Tongue (tissue), 3 donors: ENCODE measurements at places on chromosomes 11 and 22.

GRCh38 chr11:122724520-122724919, 69.0 kb downstream of the UBASH3B start:
- no peak for DNase-seq

GRCh38 chr11:104992781-104993180, 24.4 kb upstream of the CASP4 start:
- no peak for DNase-seq

GRCh38 chr11:11449327-11449726, 96.3 kb upstream of the CSNK2A3 start:
- DNase-seq, result no peak

GRCh38 chr22:34045311-34045710, 125.0 kb upstream of the LARGE1 start:
- no peak for DNase-seq

DNA sequence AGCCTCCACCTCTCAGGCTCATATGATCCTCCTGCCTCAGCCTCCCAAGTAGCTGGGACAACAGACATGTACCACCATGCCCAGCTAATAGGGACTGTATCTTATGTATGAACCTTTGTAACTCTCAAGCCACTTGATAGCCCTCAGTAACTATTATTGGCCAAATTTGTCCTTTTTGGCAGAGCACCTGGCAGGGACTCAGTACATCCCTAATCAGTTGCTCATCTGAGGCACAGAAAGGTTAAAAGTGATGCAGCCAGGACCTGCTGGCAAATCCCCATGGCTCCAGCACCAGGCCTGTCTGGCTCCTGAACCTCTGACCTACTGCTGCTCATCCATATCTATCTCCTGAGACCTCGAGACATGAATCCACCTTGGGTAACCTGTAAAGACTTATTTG, 21.1 kb upstream of the XBP1 start:
- DNase-seq, result no peak

DNA sequence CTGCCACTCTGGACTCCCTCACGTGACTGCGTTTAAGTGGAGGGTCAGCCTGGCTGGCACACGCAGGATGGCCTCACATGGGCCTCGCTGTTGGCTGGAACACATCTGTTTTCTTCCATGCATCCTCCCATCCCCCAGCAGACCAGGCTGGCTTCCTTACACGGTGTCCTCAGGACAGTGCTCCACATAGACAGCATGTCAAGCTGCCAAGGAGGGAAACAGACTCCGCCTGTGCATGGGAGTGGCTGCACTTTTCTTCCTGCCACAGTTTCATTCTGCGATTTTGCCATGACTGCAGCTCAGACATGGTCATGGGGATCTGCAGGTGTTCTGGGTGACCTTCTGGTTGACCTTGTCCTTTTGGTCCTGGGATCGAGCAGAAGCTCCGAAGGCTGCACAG, 344.2 kb downstream of the SHANK2 start:
- no peak for DNase-seq

DNA sequence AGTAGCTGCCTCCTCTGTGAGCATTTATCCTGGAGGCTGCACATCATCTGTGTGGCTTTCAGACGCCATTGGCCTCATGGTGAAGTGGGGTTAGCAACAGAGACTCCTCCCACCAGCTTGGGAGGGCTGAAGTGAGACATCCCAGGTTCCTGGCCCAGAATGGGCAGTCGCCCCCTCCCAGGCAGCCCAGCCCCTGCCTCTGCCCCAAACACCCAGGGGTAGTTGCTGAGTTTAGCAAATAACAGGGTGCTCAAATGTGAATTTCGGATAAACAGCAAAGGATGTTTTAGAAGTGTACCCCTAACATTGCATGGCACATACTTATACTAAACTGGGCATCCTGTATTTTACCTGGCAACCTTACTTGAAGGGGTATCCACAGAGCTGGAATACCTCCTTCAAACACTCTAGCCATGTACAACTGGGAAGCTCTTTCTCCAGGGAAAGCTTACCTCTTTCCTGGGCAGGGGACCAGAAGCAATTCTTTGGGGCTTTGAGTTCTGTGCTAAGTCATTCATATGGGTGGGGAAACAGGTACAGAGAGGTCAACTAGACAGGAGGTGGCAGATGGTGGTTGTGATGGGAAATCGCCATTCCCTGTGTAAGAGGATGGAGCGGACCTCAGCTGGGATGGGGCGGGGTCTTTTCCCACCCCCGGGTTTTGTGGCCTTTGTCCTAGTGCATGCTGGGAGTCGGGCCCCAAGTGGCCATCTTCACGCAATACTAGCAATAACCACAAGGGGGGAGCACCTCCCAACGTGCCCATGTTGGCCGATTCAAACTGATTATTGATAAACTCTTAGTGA, 19.3 kb downstream of the MTFP1 start:
- peak; percentile 35 for DNase-seq

- peak; percentile 82 for DNase-seq
Measured at GRCh38 chr11:70191495-70192140, 11.5 kb upstream of the FADD start.

GRCh38 chr22:38246046-38246658, 26.7 kb downstream of the TMEM184B start:
- DNase-seq, result no peak

GRCh38 chr11:24238771-24239645, 257.8 kb upstream of the LUZP2 start:
- peak; percentile 46 for DNase-seq

DNA sequence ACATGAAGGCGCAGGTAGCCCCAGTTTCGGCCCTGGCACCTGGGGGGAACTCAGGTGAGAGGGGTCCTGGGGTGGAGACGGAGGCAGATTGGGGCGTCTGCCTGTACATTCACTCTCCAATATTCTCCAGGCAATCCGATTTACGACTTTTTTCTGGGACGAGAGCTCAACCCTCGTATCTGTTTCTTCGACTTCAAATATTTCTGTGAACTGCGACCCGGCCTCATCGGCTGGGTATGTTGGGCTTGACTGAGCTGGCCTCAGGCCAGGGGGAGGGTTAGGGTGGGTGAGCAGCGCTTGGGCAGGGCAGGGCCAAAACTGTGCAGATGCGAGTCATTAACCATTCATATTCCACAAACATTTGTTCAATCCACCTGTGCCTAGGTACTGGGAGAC, 1.7 kb downstream of the TM7SF2 start:
- DNase-seq, result peak; percentile 38

- DNase-seq, result no peak
Measured at GRCh38 chr11:14617241-14618027, 26.2 kb upstream of the PDE3B start.

- DNase-seq, result no peak
Measured at GRCh38 chr11:124766156-124766555, 4.1 kb upstream of the ESAM start.

- peak; percentile 91 for DNase-seq
Measured at GRCh38 chr11:46279126-46280099, 2.0 kb downstream of the CREB3L1 start.

DNA sequence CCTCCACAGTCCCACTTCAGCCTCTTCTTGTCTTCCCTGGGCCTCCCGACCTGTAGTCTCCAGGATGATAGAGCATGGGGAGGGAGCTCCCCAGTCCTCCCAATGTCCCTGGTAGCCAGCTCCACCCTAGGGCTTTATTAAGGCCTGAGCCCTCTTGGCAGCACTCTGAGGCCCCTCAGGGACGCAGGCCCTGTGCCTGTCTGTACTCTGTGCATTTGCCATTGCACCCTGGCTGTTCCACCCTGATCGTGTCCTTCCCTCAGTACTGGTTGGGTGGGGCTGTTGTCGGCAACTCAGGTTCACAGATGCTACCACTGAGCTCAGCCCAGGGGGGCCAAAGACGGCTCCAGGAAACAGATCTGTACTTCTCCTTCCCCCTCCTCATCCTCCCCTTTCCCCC, 7.2 kb downstream of the SSTR3 start:
- DNase-seq, result no peak

DNA sequence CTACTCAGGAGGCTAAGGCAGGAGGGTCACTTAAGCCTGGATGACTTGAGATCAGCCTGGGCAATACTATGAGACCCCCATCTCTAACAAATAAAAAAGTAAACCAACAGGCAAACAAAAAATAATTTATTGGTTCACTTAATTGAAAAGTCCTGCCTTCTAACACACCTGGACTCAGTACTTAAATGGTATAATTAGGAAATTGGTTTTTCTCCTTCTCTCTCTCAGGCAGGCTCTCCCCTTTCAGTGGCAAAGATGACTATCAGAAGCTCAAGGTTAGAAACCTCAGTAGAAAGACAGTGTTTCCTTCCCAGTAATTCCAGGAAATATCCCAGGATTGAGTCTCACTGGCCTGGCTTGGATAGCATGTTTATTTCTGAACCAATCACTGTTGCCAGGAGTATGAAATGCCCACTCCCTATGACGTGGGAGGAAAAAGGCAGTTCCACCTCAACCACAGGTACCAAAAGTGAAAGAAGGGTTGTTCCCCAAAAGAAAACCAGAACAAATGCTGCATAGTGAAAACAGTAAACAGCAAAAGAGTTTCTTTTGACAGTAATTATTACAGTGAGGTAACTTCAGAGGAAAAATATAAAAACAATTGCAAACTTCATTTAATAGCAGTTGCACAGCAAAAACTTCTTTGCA, 56.3 kb upstream of the SOX6 start:
- DNase-seq, result no peak

DNA sequence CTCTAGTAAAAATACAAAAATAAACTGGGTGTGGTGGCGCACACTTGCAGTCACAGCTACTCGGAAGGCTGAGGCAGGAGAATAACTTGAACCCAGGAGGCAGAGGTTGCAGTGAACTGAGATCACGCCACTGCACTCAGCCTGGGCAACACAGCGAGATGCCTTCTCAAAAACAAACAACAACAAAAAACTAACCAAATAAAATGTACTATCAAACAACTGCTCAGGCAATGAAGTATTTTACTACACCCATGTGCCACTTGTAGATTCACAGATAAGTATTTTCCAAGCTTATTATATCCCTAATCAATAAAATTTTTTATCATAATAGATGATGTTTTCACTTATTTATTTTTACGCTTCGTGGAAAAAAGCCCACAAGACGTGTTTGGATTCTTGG, 924 bp downstream of the C11orf65 start:
- DNase-seq, result no peak

DNA sequence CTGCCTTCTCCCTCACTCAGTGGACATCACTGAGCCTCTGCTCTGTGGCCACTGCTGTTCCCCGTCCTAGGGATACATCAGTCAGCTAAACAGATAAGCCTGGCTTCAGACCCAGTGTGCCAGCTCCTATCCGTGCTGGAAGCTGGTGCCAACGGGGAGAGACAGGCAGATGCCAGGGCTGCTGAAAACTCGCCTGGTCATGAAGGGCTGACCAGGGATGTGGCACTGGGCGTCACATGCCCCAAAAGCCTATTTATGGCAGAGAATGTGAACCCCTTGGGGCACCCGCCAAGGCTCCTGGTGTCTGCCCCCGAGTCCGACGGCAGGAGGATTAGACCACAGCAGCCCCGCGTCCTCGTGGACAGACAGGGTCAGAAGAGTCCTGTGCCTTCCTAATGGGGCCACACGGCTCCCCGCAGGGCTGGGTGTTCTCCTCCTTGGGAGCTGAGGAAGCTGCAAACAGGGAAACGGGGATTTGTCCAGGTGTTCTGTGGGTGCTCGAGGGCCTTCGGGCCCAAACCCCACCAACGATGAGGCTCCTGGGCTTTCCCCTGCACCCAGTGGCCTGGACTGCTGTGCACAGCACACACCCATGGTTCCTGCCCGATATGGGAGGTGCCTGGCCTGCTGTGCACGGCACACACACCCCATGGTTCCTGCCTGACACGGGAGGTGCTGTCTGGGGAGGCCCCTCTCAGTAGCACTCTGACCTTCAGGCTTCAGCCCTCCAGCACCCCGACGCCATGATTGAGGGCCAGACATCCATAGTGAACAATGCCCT, 19.9 kb downstream of the ANO1 start:
- no peak for DNase-seq

- DNase-seq, result no peak
Measured at GRCh38 chr11:32643526-32643925, 59.9 kb downstream of the EIF3M start.
